Stimulated activated CD8-positive, alpha-beta memory T cell treated with anti-CD3 and anti-CD28 coated beads, Interleukin-4, amount 100 ng/mL, for 24 hours (primary cell): ENCODE measurements at places on chromosomes 4 and X.

DNA sequence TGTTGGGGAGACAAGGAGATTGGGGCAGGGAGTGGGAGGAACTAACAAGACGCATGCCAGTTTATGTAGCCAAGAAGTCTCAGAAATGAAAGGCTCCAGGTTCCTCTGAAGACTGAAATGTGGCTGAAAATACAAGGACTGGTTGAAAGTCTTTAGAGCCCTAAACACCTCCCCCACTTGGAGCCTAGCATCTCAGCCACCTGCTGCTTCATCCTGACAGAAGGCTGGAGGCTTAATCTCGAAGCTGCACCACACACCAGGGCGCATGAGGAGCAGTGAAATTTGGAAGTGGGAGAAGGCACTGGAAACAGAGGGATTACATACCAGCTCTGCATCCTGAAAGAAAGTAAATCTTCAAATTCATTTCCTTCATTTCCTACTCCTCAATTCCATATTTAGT is 160.7 kb upstream of the FTHL17 start:
- no peak for DNase-seq

DNA sequence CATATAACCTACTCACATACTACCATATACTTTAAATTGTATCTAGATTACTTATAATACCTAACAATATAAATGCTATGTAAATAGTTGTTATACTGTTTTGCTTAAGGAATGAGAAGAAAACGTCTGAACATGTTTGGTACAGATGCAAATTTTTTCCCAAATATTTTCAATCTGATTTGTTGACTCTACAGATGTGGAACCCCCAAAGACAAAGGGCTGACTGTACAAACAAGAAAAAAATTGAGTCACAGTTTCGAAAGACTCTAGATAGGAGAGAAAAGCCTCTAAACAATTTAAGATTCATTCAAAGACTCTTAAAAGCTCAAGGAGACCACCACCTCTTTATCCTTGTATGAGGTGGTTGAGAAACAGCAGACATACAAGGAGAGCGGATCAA is 142.8 kb downstream of the SLC7A11 start:
- DNase-seq = no peak

DNA sequence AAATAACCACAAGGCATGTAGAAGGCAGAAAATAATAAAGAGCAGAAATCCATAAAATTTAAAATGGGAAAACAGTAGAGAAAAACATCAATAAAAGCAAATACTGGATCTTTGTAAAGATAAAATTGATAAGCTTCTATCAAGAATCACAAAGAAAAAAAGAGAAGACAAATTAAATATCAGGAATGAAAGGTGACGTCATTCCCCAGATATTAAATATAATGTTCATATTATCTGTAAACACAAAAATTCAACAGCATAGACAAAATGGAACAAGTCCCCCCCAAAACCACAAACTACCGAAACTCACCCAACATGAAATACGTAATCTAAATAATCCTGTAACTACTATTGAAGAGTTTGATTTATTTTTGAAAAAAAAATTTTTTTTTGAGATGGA is 30.5 kb upstream of the FAM120C start:
- DNase-seq = no peak

DNA sequence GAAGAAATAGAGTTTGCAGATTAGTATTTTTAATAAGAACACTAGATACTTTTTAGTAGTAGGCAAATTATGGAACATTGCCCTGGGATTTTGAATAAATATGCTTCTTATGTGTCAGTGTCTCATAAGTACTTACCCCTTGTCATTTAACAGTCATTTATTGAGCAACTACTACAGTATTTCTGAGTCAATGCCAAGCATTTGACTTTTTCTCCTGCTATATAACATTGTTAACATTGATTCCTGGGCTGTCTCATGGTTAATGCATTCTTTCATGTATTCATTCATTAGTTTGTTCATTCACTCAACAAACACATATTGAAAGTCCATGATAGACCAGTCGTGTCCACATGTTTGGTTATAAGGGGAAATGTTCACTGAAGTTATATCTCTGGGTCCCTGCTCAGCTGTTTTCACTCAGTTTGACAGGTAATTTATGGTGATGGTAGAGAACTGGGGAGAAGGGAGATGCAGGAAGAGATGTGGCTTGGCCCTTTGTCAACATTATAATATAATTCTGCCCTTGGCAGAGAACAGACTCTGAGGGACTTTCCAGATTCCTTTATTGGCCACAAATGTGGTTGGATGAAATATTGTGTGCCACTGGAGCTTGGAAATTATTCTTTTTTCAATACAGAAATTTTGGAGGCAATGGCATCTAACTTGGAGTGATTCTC is 49.8 kb downstream of the OSTC start:
- no peak for DNase-seq

- DNase-seq = no peak
Measured at GRCh38 chr4:91325495-91325894, 978.3 kb upstream of the GRID2 start.

DNA sequence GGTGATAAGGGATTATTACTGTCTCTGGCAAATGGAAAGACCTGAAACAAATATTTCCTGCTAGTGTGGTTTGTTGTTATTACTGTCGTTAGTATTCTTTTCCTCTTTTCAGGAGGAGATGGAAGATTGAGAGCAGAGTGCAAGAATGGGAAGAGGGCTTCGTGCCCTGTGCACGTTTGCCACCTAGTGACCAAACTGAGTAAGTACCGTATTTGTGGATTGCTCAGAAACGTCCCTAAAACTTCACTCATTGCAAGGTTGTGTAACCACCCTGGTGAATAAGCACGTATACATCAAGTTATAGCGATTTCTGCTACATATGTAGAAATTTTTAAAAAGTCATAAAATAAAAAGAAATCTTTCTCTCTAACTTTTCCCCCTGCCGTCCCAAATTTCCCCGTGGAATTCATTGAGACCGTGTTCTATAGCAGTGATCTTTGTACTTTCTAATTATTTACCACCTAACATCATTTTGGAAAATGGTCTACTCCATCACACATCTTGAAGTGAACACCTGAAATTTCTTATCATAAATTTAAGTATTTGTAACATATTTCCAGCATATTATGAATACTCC is 24.3 kb downstream of the LINC00632 start:
- no peak for DNase-seq

GRCh38 chr4:145723336-145723735 is 43.4 kb downstream of the C4orf51 start:
- DNase-seq = no peak

DNA sequence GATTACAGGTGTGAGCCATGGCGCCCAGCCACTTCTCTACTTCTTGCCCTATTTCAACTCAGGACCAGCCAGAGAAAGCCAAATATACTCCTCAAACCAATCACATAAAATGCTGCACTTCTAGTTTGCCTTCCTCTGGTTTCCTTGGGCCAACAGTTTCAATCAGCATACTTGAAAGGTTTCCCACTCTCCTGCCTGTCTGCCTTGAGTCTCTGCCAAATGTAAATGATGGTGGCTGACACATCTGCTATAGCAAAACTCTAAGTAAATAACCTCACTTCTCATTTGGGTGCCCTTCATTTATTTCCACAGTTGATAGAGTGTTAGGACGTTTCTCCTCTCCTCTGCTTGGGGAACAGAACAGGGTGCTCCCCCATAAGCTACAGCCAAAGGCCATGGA is 36.4 kb upstream of the PPA2 start:
- no peak for DNase-seq

DNA sequence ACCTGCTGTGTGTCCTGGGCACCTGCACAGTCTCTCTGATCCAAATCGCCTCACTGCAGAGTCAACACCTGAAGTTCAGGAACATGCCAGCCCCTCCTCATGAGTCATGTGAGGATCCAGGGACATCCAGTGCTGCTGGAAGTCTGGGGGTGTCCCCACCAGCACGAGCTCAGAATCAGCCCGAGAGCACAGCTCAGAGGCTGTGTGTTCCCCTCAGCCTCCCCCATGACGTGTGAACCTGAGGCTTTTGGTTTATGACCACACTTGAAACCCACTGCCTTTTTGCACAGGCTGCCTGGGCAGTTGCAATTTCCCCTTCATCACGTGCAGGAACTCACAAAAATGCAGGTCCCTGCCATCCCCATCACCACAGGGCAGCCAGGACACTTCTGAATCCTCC is 47.1 kb downstream of the PPP2R2C start:
- DNase-seq = no peak
